Spinal cord (tissue), 10 donors: ENCODE measurements at places on chromosomes 11 and 22. TPM values are rescaled to one million over a fixed set of nuclear protein-coding genes. Genes with fewer than 3 reads are reported as not detected.

DNA sequence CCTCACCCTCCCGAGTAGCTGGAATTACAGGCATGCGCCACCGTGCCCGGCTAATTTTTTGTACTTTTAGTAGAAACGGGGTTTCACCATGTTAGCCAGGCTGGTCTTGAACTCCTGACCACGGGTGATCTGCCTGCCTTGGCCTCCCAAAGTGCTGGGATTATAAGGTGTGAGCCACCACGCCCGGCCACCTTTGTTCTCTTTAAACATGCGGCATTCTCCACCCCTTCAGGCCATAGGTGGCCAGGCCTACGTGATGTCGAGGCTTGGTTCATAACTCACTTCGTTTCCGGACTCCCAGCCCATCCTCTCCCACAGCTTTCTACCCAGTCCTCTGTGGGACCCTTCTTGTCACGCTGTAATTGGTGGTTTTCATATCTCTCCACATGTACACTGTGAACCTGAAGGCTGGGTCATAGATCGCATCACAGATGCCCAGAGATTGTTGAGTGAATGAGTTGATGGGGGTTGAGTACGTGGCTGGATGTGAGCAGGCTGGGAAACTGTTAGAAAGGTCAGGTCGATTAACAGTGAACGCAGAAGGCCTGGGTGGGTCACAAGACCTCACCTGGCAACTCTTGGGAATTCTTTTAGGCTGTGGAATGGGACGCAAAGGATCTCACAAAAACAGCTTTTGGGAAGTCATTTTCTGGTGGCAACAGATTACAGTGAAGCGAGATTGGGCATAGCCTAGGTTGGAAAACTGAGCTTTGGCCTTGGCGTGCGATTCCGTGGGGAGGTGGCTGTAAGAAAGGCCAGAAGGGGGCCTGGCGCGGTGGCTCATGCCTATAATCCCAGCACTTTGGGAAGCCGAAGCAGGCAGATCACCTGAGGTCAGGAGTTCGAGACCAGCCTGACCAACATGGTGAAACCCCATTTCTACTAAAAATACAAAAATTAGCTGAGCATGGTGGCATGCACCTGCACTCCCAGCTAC is 44.5 kb downstream of the ST14 start:
- no peak overlapping the region for H3K4me3 ChIP-seq
- H3K27me3 ChIP-seq = no peaks in the 10 kb centered on the region
- peaks cover 3% of the 10 kb centered on the region for H3K4me1 ChIP-seq

ZNF215 gene
- 2.5 TPM for total RNA-seq

CRYAB gene
- total RNA-seq = 85.2 TPM

- H3K27ac ChIP-seq = no peak overlapping the region
- no peaks in the 10 kb centered on the region for H3K36me3 ChIP-seq
- H3K27me3 ChIP-seq = no peaks in the 10 kb centered on the region
- peaks cover 2% of the 10 kb centered on the region for H3K4me1 ChIP-seq
- DNase-seq = no peak
Measured at GRCh38 chr22:28407645-28408044, 272.0 kb downstream of the TTC28 start.

DNA sequence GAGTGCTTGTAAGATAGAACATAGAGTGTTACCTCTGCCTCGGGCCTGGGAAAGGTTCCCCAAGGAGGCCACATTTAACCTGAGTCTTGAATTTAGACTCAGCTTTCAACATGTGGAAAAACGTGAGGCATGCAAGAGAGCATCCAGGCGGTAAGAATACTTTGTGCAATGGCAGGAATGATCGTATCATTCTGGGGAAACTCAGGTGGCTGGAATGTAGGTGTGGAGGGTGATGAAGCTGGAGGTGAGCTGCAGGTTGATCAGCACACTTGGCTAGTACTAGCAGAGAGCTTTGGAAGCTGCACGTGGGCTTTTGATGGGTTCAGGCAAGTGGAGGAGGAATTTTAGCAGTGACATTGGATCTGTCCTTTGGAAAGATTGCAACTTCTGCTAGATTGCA is 270.3 kb upstream of the RAG2 start:
- H3K4me1 ChIP-seq = no peaks in the 10 kb centered on the region
- no peak for DNase-seq
- no peak overlapping the region for H3K27ac ChIP-seq
- H3K4me3 ChIP-seq = no peak overlapping the region
- no peaks in the 10 kb centered on the region for H3K27me3 ChIP-seq
- H3K36me3 ChIP-seq = no peaks in the 10 kb centered on the region

DNA sequence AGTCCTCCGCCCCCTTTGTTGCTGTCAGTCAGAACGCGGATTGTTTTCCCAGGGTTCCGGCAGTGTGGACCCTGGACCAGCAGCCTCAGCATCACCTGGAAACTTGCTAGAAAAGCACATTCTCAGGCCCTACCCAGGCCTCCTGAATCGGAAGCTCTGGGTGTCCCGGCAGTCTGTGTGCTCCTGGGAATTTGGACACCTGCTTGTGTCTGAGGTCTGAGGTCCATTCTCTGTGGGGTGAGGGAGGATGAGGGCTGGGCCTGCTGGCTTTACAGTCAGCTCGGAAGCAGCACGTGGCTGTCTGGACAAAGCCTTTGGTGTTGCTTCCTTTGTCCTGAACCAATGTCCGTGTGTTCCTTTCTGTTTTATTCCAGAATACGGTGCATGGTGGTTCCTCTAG is 299.7 kb downstream of the TBC1D22A start:
- no peak overlapping the region for H3K4me3 ChIP-seq
- DNase-seq = no peak
- H3K36me3 ChIP-seq = peaks cover 35% of the 10 kb centered on the region
- no peaks in the 10 kb centered on the region for H3K27me3 ChIP-seq

GRCh38 chr11:122074022-122074421 is 42.0 kb downstream of the BLID start:
- no peak for DNase-seq
- peaks cover 9% of the 10 kb centered on the region for H3K4me1 ChIP-seq
- no peak overlapping the region for H3K27ac ChIP-seq
- H3K36me3 ChIP-seq = no peaks in the 10 kb centered on the region

NXPE1 gene
- not detected for total RNA-seq

DNA sequence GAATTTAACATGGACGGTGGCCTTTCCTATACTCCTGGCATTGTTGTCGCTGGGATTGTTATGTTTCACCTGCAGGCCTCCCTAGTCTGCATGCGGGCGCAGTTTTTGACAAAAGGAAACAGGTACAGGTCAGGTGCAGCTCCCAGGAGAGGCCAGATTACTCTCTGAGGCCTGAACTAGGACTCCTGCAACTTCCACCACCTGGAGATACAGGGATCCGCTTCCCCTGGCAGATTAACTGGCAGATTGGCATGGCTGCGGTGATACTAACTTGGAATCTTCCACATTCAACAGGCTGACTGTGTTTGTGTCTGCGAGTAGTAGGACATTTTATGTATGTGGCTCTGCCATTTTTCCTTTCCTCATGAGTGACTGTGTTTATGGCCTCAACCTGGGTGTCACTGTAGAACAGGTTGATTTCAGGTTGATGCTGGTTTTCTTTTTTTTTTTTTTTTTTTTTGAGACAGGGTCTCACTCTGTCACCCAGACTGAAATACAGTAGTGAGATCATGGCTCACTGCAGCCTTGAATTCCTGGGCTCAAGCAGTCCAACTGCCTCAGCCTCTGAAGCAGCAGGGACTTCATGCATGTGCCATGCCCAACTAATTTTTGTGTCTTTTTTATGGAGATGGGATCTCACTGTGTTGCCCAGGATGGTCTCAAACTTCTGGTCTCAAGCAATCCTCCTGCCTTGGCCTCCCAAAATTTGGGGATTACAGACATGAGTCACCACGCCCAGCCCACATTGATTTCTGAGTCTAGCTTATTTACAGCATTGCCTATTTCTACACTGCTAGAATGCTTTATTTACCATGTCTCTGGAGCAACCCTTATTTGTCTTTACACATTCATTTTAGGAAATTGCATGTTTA is 1.7 kb upstream of the USP28 start:
- H3K36me3 ChIP-seq = no peaks in the 10 kb centered on the region
- H3K4me3 ChIP-seq = no peak overlapping the region
- no peak overlapping the region for H3K27ac ChIP-seq
- peaks cover 18% of the 10 kb centered on the region for H3K4me1 ChIP-seq
- H3K27me3 ChIP-seq = no peaks in the 10 kb centered on the region

PMM1 gene
- 18.5 TPM for total RNA-seq

DNA sequence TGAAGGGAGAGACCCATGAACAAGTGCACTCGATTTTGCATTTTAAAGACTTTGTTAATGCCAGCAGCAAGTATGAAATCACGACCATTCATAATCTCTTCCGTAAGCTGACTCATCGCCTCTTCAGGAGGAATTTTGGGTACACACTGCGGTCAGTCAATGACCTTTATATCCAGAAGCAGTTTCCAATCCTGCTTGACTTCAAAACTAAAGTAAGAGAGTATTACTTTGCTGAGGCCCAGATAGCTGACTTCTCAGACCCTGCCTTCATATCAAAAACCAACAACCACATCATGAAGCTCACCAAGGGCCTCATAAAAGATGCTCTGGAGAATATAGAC is 5.9 kb downstream of the SERPIND1 start:
- H3K36me3 ChIP-seq = peaks cover 23% of the 10 kb centered on the region
- H3K27ac ChIP-seq = peak overlapping the region; percentile 55
- no peak for DNase-seq
- no peaks in the 10 kb centered on the region for H3K4me1 ChIP-seq

C22orf31 gene
- total RNA-seq = not detected

DNA sequence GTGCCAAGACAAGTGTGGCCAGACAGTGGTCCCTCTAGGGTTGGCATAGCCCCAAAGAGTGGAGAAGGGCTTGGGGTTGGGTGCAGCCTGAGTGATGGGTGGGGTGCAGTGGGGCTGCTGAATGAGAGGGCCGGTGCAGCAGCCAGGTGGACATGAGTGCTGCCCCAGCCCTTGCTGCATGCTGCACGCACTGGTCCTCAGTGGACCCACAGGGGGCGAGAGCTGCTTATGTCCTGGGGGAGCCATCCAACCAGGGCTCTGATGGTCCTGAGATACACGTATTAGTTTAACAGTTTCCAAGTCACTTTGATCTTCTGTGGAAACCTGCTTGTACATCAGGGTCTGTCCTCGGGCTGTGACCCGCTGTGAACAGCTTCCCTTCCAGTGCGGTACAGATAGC is 23.9 kb upstream of the ACR start:
- peaks cover 3% of the 10 kb centered on the region for H3K27me3 ChIP-seq
- peaks cover 74% of the 10 kb centered on the region for H3K36me3 ChIP-seq
- no peak for DNase-seq
- H3K27ac ChIP-seq = peak overlapping the region; percentile 50
